ENCODE measurements at places on chromosomes 2 and 18. TPM values are rescaled to one million over a fixed set of nuclear protein-coding genes. Genes with fewer than 3 reads are reported as not detected.

The ABCB11 gene
- total RNA-seq = 0.02 TPM

The UGT1A10 gene
- total RNA-seq = 0.18 TPM

The TMEM169 gene
- 0.35 TPM for total RNA-seq

The CIB4 gene
- 0.44 TPM for total RNA-seq

The CPLX4 gene
- total RNA-seq = not detected

The GALNT14 gene
- 44.9 TPM for total RNA-seq

The ICOS gene
- total RNA-seq = not detected

The FARSB gene
- 43.4 TPM for total RNA-seq

The FLACC1 gene
- total RNA-seq = not detected

Measured in A549 treated with ZK216348 at 1 μM for 4 hours (cell line).